Breast epithelium (tissue), 4 donors: ENCODE measurements at places on chromosomes 6 and 20. TPM values are rescaled to one million over a fixed set of nuclear protein-coding genes. Genes with fewer than 3 reads are reported as not detected.

DNA sequence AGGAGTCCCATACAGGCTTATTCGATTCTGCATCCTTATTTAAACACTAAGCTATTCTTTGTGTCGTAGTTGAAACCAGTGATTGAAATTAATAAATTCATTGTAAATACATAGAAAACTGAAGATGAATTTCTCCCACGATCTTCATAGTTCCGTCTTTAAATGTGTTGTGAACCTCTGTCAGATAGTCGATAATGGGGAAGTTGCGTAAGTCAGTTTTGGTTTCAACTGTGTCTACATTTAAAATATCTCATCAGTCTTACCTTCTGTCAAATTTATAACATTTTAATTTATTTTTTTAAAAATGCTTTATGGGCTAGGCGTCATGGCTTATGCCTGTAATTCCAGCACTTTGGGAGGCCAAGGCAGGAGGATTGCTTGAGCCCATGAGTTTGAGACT, 12.7 kb downstream of the STX11 start:
- H3K36me3 ChIP-seq, result no peaks in the 10 kb centered on the region
- H3K4me1 ChIP-seq, result no peaks in the 10 kb centered on the region

DNA sequence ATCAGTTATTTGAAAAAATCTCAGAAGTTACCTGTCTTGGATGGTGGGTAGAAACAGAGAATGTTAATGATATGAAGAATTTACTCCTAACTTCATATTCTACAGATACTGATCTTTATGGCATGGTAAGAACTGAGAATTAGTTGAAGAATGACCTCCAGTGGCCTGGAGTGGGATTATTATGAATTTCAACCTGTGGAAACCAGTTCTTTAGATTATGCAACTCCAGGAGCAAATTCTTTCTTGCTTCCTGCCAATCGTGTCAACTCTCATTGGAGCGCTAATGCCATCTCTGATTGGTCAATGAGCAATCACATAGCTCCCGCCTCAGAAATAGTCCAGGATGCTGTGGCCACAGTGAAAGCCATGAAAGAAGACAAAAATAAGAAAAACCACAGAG, 40.6 kb downstream of the LYRM2 start:
- H3K27me3 ChIP-seq, result no peaks in the 10 kb centered on the region
- H3K4me1 ChIP-seq, result no peaks in the 10 kb centered on the region
- no peak overlapping the region for H3K27ac ChIP-seq
- no peaks in the 10 kb centered on the region for H3K36me3 ChIP-seq
- no peak for DNase-seq

The BFSP1 gene
- 2.8 TPM for total RNA-seq

GRCh38 chr6:154440422-154441043, 70.0 kb downstream of the CNKSR3 start:
- no peaks in the 10 kb centered on the region for H3K27me3 ChIP-seq
- no peaks in the 10 kb centered on the region for H3K36me3 ChIP-seq

- no peaks in the 10 kb centered on the region for H3K4me1 ChIP-seq
- no peaks in the 10 kb centered on the region for H3K27me3 ChIP-seq
- DNase-seq, result no peak
- no peak overlapping the region for H3K27ac ChIP-seq
- H3K4me3 ChIP-seq, result no peak overlapping the region
Measured at GRCh38 chr6:165059032-165059431, 250.4 kb downstream of the C6orf118 start.

DNA sequence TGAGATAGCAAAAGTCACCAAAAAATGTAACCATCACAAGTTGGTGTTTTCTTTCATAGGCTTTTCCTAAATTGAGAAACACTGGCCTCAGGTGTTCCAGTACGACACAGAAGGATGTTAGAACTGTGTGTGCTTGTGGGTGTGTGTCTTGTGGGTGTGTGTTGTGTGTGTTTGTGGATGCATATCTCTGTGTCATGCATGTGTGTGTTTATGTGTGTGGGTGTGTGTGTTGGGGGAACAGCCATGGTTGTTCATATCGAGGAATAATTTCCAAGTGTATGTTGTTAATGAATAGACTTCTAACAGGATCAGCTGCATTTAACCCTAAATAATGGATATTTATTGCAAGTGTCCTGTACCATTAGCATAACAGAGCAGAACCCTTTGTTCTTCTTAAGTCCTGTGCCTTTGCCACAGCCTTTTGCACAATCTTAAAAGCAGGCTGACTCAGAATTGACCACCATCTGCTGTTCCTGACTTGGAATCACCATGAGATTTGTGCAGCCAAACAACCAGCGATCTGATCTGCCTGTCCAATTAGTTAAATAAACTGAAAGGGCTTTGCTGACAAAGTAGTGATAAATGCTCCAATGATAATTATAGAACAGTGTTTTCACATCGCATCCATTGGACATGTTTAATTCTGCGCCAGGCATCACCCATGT, 7.6 kb downstream of the CD93 start:
- H3K4me1 ChIP-seq, result no peaks in the 10 kb centered on the region
- no peaks in the 10 kb centered on the region for H3K36me3 ChIP-seq
- no peak for DNase-seq
- no peak overlapping the region for H3K4me3 ChIP-seq
- H3K27ac ChIP-seq, result no peak overlapping the region

DNA sequence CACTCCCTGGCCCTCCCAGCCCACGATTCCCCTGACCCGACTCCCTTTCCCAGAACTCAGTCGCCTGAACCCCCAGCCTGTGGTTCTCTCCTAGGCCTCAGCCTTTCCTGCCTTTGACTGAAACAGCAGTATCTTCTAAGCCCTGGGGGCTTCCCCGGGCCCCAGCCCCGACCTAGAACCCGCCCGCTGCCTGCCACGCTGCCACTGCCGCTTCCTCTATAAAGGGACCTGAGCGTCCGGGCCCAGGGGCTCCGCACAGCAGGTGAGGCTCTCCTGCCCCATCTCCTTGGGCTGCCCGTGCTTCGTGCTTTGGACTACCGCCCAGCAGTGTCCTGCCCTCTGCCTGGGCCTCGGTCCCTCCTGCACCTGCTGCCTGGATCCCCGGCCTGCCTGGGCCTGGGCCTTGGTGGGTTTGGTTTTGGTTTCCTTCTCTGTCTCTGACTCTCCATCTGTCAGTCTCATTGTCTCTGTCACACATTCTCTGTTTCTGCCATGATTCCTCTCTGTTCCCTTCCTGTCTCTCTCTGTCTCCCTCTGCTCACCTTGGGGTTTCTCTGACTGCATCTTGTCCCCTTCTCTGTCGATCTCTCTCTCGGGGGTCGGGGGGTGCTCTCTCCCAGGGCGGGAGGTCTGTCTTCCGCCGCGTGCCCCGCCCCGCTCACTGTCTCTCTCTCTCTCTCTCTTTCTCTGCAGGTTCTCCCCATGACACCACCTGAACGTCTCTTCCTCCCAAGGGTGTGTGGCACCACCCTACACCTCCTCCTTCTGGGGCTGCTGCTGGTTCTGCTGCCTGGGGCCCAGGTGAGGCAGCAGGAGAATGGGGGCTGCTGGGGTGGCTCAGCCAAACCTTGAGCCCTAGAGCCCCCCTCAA, at the start of gene LTA:
TSS of gene LTA (plus strand) at position 249 of the 871 bp plus-strand sequence. CDS start at position 703, 454 bp downstream.
- no peaks in the 10 kb centered on the region for H3K4me1 ChIP-seq
- no peak for DNase-seq
- no peak within 1 kb of the TSS for H3K27ac ChIP-seq

The PRPH2 gene
- 0.59 TPM for total RNA-seq

- H3K27me3 ChIP-seq, result no peaks in the 10 kb centered on the region
- no peaks in the 10 kb centered on the region for H3K36me3 ChIP-seq
- no peak for DNase-seq
- H3K4me1 ChIP-seq, result no peaks in the 10 kb centered on the region
- H3K4me3 ChIP-seq, result no peak overlapping the region
- no peak overlapping the region for H3K27ac ChIP-seq
Measured at GRCh38 chr20:24587384-24588046, 118.1 kb downstream of the SYNDIG1 start.
